ENCODE measurements at places on chromosomes 7 and 10.

- no peak for DNase-seq
These were observed 35.3 kb downstream of the SLC16A9 start for GRCh38 chr10:59674215-59674836.

- DNase-seq: no peak
These were observed 868.1 kb downstream of the LRMDA start for GRCh38 chr10:76299501-76299900.

GRCh38 chr7:20798694-20799121, 12.0 kb upstream of the SP8 start:
- no peak for DNase-seq

DNA sequence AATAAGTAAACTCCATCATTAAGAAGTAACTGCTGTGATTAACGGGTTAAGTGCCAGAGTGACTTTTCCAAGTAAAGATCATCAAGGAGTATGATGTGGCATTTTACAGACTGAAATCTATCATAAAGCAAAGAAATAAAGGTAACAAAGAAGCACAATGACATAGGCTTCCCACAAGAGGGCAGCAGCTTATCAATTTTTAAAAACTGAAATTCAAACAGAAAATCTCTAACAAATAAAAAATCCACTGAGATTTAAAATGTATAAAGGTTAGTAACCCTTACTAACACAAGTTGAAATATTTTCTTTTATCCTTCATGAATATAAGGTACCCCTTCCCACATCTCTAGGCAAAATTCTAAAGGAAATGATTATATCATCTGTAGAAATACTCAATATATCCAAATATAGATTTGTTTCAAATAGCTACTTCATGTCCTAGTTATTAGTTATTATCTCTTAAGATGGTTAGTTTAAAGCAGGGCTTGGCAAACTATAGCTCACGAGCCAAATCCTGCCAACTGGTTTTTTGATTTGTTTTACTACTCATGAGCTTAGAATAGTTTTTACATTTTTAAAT, 29.2 kb downstream of the FAM3C start:
- DNase-seq: no peak

DNA sequence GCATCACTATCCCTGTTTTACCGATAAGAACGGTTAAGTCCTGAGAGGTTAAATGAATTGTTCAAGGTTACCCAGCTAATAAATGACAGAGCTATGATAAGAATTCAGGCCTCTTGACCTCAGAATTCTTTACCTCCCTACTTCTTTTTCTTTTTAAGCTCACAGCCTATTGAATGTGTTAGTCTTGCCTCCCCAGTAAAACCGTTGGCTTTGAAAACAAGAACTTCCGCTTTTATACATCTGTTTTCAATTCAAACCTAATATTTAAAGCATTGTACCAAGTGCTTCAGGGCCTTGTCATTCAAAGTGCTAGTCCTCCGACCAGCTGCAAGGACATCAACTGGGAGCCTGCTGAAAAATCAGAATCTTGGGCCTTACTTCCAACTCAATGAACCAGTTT, 15.6 kb downstream of the SEC31B start:
- no peak for DNase-seq

- DNase-seq: no peak
These were observed 30.8 kb downstream of the FKBP6 start for GRCh38 chr7:73358590-73359275.

DNA sequence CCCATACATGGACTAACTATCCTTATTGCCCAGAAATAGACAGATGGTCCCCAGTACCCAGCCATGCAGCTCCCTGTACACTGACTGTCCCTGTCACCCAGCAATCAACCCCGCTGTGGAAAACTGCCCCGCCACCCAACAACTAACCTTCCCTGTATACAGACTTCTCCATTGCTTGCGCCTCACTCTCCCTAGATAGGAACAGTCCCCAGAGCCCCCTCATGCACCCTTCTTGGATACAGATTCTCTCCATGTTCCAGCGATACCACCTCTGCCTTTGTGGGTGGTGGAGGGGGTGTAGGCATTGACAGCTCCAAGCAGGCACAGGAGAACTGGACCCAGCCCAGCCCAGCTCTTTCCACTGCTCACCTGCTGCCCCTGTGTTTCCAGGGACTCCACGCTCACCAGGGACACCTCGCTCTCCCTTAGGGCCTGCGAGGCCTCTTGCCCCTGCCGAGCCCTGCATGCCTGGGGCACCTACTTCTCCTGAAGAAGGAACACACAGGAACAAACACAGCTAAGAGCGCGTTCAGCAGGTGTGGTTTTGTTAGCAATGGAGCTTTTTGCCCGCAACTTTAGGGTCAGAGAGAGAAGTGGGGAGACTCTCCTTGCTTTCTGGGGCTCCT, 7.2 kb downstream of the SFTPD start:
- DNase-seq: no peak

- DNase-seq: no peak
These were observed 71.4 kb upstream of the RHEB start for GRCh38 chr7:151590850-151591771.

DNA sequence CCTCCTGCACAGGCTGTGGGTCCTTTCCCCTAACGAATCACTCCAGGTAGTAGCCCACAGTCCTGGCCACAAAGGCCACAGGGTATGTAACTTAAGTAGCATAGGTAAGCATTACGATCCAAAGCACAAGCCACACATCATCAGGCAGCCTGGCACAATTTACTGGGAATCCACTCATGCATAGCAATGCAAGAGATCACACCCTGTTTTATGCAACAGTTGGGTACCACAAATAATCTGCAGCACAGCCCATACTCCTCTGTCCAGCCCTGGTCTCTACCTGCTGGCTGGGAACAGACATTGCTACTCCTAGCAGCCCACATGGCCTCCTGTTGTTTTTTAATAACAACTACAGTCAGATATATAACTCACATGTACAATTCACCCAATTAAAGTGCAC, 34.3 kb downstream of the SRPK2 start:
- DNase-seq: no peak

DNA sequence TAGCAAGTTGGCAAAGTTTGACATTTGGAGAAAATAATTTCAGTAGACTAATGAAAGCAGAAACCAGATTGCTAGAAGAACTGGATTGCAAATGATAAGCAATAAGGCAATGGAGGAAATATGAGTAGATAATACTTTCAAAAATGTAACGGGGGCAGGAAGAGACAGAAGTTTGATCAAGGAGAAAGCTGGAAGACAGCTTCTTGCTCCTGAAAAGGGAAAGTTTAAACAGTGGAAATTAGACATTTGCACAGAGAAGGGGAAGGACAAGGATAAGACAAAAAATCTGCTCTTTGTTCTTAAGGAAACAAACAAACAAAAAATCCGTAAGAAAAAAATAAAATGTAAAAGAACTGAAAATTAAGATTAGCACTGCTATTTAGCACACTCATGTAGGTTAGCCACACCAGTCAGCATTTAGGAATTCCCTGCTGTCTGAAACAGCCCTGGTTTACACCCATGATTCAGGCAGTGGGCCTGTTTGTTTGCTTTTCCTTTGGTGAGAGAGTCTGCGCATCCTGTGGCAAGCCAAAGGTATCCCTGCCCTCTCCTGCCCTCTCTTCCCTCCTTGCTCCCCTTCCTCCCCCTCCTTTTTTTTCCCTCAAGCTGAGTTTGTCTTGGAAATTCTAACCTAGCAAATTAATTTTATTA, 104.3 kb upstream of the CAV2 start:
- no peak for DNase-seq

- no peak for DNase-seq
These were observed 21.5 kb upstream of the CDHR3 start for GRCh38 chr7:105941596-105941995.

GRCh38 chr7:46478046-46478445, 557.0 kb upstream of the IGFBP3 start:
- no peak for DNase-seq

- no peak for DNase-seq
These were observed 359.5 kb upstream of the NPSR1 start for GRCh38 chr7:34298492-34299013.

DNA sequence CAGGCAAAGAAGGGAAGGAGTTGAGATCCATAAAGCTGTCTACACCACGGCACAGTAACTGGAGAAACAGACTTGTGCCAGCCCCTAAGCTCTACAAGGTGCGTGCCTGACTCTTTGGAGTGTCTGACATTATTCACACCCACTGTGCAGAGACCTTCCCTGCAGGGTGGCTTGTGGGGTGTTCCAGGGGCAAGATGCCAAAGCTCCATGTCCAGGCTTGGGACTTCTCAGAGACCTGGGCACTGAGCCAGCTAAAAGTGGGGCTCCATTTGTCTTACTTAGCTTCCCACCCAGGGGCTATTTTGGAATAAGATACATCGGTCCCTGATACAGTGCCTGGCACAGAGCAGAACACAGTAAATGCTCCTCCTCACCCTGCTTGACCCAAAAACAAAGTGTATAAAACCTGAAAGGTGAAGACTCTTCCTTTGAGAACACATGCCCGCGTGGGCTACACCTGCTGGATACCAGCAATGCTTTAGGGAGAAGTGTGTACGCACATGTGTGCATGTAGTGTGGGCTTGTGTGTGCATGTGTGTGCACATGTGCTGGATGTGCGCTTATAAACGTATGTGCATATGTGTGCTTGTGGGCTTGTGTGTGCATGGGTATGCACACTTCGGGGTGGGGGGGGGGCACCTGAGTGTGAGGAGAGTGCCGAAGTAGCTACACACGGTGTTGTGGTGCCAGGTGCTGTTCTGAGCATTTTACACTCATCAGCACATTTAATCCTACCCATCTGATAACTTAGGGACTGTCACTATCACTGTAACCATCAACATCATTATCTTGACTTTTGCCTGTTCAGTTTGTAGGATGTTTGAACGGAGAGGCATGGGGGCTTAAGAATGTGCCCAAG, 143.0 kb downstream of the ARHGAP22 start:
- DNase-seq: no peak

DNA sequence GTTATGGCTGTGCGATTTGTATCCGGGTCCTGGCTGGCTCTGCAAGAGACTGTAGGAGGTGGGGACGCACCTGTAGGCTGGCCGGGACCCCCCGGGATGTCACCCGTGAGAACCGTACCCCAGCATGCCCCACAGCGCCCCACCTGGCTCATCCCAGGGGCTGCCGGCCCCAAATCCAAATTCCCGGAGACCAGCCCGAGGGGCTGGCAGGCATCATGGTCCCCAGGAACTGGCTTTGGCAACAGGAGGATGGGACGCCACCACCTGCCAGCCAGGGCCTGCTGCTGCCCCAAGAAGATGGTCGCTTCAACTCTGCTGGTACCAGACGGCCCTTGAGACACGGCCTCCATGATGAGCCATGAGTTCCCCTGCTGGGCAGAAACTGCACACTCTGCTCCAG, 239.4 kb downstream of the ELFN1 start:
- no peak for DNase-seq

DNA sequence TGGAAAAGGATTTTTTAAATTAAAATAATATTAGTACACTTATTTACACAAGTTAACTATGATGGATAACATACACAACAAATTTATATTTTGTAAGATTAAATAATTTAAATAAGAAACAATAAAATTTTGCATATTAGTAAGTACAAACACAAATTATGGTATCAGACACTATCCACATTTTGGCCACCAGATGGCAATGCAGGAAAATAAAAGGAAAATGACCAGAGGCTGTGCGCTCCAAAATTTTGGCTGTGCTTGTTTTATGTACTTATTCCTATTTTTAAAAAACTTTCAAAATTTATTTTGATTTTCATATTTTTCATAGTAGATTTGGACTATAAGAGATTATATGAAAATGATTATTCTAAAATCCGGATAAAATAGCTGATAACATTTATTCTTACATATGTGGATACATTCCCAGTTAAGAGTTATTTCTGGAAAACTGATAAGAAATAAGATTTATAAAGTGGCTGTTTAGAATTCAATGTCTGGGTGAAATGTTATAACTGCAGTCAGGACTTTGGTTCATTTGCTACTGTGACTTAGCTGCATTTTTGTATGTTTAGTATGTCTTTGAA, 274.7 kb upstream of the HGF start:
- DNase-seq: no peak
